ENCODE measurements at places on chromosomes 2 and 18.

- peak; percentile 75 for DNase-seq
Observed at GRCh38 chr2:62569907-62570841, 64.2 kb upstream of the TMEM17 start.

DNA sequence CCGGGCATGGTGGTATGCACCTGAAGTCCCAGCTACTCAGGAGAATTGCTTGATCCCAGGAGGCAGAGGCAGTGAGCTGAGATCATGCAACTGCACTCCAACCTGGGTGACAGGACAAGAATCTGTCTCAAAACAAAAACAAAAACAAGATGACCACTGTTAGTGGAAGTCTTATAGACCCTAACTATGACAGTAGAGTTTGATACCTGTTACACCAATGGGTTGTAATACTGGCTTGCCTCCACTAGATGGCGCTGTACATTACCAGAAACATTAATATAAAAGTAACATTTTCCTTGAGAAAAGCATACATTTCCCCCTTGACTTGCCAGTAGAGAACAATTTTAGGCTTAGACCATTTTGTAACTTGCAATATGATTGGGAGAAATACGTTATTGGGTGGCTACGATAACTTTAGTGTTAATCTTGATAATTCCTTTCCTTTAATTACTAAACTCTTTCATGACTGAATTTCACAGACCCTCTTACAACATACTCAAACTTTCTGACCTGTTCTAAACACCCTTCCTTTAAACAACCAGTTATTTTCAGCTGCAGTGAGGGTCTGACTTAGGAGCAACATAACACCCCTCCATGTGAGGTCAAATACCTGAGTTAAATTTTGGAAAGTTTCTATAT, 19.5 kb downstream of the SLC25A52 start:
- DNase-seq, result peak; percentile 21

GRCh38 chr2:42895791-42896135, 103.4 kb upstream of the HAAO start:
- no peak for DNase-seq

DNA sequence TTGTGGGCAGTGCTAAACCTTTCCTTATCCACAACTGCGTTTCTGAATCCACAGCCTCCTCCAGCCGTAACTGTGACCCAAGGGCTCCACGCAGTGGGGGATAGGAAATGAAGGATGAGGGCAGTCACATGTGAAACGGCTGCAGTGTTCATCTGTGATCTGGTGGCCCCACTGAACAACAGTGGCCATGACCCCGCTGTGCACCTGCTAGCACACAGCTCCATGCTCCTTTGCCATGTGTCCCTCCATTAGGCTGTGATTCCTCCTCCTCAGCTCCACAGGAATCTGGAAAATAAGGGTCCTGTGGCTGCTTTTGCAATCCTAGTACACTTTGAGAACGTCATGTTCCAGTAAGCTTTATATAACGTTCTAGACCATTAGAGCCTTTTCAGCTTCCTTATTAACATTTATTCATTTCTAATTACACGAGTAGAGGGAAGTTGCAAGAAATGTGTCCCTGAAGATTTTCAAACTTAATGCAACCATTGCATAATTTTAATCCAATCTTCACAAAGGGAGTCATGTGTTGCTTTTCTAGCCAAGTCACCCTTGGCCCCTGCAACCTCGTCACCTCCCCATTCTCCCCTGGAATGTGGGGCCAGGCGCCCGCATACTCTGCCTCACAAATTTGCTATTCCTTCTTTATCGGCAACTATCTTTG, 7.1 kb upstream of the NAPG start:
- DNase-seq, result peak; percentile 72

- no peak for DNase-seq
Observed at GRCh38 chr18:26506012-26506411, 42.3 kb downstream of the KCTD1 start.

- peak; percentile 69 for DNase-seq
Observed at GRCh38 chr2:177670791-177671535, 278.4 kb downstream of the AGPS start.

DNA sequence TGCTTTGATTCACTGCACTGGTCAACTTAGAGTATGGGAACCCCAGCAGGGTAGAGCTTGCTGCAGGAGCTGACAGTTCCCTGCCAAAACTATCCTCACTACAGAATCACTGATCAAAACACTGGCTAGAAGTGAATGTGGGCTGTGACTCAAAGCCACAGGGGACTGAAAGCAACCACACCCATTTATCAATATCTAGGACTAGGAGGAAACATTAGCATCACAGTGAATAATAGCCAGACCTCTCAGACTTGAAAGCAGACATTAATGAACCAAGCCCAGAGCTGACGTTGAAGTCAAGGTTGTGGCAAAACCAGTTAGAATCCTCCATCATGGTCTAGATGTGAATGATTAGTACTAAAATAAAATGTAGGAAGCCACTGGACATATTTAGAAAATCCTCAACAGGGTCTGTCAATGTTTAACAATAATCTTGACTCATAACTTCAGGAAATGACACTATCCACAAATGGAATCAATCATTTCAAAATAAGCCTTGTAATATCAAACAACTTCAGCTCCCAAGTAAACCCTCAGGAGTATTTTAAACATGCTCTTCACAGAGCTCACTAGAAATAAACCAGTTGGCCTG, 131.4 kb downstream of the CDH20 start:
- peak; percentile 66 for DNase-seq

GRCh38 chr2:211512806-211513205, 956.4 kb downstream of the CPS1 start:
- peak; percentile 68 for DNase-seq

GRCh38 chr2:39409697-39410389, 27.2 kb downstream of the MAP4K3 start:
- peak; percentile 34 for DNase-seq

DNA sequence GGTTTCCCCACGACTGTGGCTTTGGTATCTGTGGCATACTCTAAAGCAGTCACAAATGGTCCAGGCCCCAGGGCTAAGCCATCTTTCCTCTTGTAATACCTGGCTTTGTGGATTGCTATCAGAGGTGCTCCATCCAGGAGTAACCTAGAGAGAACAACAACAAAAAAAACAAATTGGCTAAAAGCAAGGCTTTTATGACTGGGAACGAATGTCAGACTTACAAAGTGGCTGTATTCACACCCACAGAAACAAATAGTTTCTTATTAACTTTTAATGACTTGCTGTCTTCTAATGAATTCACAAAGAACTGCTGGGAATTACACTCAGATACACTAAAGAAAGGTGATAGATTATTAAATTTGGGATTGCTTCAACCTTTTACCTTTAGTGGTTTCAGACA, 35.1 kb downstream of the HDHD2 start:
- peak; percentile 68 for DNase-seq

- peak; percentile 21 for DNase-seq
Observed at GRCh38 chr18:31102941-31103340, 720 bp upstream of the DSC2 start.

DNA sequence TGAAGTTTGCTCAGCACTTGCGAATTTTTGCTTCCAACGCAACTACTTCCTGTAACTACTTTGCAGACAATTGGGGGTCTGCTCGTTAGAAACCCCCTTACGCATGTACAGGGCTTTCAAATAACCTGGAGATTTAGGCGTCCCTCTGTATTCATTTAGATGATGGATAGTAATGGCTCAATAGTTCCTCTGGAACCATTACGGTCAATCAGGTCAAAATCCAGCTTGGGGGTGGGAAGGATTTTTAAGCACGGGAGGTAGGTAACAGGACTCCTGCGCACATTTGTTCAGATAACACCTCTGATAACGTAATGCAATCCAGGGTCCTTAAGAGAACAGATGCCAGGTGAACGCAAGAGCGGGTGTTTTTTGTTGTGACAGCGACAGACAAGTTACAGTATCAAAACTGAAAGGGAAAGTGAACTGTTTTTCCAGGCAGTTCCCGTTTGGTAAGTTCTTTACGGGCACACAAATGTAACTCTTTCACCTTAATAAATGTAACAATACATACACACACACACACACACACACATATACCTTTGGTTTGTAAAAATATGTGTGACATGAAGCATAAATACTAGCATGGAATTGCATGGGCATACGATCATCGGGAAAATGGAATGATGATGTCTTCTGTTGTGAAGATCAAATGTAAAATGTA, 3.8 kb upstream of the OSR1 start:
- DNase-seq, result peak; percentile 34

- no peak for DNase-seq
Observed at GRCh38 chr18:59987102-59987501, 87.3 kb downstream of the PMAIP1 start.

GRCh38 chr2:41062336-41062735, 610.4 kb upstream of the SLC8A1 start:
- DNase-seq, result no peak

- DNase-seq, result no peak
Observed at GRCh38 chr2:168033966-168034365, 213.4 kb downstream of the STK39 start.

GRCh38 chr2:200627110-200627770, 41.4 kb downstream of the AOX1 start:
- peak; percentile 72 for DNase-seq

DNA sequence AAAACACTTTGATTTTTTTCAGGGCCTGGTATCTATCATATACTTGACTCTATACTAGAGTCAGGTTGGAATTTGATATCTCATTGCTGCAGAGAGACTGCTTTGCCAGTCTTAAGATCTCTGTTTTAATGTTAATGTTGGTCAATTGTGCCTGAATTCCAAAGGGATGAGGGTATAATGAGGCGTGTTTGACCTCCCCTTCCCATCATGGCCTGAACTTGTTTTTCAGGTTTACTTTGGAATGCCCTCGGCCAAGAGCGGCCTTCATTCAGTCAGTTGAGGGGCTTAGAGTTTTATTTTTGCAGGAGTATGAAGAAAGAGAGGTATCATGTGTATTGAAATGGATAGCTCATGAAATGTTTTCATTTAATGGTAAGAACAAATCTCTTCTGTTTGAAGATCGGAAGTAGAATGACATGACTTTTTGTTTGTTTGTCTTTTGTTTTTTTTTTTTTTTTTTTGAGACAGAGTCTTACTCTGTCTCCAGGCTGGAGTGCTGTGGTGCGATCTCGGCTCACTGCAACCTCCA, 119.0 kb downstream of the KIAA1328 start:
- DNase-seq, result no peak

DNA sequence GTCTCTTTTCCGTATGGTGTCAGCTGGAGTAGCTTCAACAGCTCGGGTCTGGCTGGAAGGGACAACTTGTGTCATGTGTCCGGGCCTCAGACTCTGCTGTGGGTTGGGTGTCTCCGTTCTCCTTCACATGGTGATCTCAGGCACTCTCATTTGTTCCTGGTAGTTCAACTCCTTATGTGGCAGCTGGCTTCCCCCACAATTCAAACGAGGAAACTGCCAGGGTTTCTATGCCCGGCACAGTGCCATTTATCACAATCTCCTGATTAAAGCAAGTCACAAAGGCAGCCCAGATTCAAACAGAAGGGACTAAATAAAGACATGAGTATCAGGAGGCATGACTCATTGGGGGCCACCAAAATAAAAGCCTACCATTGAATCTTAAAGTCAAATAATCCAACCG, 22.7 kb downstream of the MRO start:
- DNase-seq, result no peak

- no peak for DNase-seq
Observed at GRCh38 chr2:112758711-112759110, 5.7 kb downstream of the CKAP2L start.

DNA sequence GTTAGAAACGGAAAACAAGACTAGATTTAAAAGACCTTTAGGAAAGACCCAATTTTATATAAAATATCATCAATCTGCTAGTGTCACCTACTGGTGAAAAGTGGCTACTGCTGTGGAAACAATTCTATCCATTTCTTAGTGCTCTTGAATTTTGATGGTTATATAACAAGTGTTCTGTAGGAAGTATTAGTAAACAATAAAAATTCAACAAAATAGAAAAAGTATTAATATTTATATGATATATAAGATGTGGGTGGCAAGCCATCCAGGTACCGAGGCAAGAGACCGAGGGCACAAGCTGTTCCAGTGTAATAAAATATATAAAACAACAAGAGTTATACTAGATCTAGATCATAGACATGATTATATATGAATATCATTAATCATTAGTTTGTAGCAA, 6.2 kb upstream of the TMEM87B start:
- DNase-seq, result peak; percentile 74

DNA sequence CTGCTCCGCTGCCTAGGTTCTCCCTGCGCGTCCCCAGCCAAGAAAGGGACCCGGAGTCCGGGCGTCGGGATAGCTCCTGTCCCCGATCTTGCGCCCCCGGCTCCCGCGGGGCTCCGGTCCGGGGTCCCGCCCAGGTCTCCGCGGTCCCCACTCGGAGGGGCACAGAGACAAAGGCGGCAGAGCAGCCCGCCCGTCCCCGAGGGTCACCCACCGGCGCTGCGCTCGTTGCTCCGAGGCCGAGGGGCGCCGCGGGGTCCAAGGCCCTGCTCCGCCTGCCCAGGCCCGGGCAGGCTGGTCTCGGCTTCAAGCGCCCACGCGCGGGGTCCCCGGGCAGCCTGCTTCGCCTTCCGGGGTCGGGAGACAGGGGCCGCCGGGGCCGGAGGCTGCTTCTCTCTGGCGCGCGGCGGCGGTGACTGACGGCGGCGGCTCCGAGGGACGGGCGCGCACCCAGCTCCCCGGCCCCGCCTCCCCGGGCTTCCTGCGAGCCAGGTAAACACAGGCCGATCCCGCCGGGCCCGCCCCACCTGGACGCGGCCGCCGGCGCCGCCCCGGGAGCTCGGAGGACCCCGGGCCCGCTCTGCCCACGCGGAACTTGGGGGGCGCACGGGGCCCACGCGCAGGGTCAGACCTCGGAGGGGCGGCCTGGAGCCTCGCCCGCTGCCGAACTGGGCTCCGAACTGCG, at the start of gene MBP:
Gene MBP (minus strand): TSS at position 415 of the 682 bp plus-strand sequence. CDS start 27,522 bp downstream, outside the sequence.
- no peak for DNase-seq

- DNase-seq, result peak; percentile 52
Observed at GRCh38 chr18:54671291-54671881, 80.3 kb downstream of the DYNAP start.

DNA sequence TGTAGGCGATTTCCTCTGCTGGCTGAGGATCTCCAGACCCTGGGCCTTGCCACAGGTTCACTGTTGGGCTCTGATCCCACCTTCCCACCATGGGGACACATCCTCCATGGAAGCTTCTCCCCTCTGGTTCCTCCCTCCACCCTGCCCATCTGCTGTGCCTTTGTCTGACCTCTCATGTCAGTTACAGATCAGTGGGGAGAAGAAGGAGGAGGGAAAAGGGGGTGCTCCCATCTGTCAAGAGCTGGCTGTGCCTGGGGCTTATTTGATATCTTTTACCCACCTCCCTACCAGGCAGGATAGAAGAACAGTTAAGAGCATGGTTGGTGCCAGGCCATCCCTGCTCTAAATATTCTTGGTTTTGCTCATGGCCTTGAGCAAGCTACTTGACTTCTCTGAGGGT, 12.3 kb upstream of the DNAJB2 start:
- DNase-seq, result no peak

DNA sequence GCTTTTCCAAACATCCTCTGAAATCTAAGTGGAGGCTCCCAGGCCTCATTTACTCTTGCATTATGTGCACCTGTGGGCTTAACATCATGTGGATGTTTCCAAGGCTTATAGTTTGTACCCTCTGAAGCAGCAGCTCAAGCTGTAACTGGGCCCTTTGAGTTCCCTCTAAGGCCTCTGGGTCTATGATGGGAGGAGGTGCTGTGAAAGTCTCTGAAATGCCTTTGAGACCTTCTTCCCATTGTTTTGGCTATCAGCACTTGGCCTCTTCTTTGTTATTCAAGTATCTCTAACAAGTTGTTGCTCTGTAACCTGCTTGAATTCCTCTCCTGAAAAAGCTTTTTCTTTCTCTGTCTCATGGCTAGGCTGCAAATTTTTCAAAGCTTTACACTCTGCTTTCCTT, 58.1 kb upstream of the MYT1L start:
- DNase-seq, result no peak

GRCh38 chr2:20065885-20066602, 14.6 kb upstream of the LAPTM4A start:
- DNase-seq, result peak; percentile 89

GRCh38 chr2:85697096-85697495, 2.9 kb downstream of the GNLY start:
- DNase-seq, result no peak
